Iris pigment epithelial cell (primary cell): ENCODE measurements at places on chromosomes 6 and 20.

DNA sequence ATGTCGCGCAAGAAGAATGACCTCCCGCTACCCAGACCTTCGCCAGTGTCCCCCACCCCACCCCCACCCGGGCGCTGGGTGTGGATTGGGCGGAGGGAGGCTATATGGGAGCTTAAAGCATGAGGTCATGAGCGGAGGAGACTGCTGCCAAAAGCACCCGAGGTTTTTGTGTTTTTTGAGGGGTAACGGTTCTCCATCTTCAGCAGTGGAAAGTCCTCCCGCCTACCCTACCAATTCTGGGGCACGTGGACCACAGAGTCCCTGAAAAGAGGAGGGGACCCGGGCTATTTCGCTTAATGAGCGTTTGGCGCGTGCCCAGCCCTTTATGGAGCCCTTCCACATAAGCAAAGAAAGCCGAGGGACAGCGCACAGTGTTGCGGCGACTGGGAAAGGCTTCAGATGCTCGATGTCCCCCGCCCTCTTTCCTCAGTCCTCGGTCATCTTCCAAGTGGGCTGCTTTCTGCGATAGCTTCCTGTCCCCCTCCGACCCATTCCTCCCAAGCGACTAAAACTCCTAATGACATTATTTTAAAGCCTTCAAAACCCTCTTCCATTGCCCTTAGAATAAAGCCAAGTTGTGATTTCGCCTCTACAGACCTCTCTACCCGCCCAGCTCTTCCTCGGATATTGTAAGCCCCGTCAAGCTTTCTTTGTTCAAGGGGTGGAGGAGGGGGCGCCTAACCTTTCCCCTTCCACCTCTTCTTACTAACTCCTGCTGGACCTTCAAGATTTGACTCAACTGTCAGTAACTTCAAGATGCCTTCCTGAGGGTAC is 2.1 kb upstream of the TRERF1 start:
- DNase-seq, result peak; percentile 47

- no peak for DNase-seq
Measured at GRCh38 chr6:167349631-167350274, 24.9 kb downstream of the TTLL2 start.

GRCh38 chr6:80142586-80142985 is 36.1 kb downstream of the BCKDHB start:
- DNase-seq, result peak; percentile 34

DNA sequence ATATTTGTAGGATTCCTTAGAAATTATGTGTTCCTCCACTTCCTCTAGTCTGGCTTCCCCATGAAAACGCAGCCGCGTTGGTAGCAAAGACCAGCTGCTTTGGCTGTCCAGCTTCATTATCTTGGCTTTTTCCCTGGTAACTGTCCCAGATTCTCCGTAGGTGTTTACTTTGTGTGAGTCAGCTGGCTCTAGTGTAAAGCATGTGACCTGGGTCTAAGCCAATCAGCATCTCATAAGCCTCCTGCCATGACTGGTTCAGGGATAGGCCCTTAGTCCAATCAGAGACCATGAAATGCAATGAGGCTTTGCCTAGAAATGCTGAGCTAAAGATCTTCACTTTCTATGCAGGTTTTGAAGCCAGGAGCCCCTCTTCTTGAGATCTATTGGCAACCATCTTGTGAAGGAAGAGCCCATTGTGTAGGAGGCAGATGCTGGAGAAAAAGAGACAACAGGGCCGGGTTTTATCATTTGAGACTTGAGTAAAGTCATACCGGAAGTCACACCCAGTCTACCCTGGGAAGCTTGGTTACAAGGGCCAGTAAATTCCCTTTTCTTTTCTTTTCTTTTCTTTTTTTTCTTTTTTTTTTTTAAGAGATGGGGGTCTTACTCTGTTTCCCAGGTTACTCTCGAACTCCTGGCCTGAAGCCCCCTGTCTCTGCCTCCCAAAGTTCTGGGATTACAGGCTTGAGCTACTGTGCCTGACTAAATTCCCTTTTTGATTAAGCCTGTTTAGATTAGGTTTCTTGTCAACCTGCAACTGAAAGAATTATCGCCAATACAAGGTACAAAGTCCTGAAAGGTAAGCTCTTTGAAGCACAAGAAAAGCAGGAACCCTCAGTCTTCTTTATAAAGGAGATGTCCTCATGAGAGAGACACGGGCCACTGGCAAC is 256.5 kb upstream of the RREB1 start:
- peak; percentile 97 for DNase-seq

- DNase-seq, result no peak
Measured at GRCh38 chr20:64185276-64185900, 21.1 kb downstream of the MYT1 start.

- DNase-seq, result no peak
Measured at GRCh38 chr6:167910652-167911051, 83.9 kb downstream of the AFDN start.

DNA sequence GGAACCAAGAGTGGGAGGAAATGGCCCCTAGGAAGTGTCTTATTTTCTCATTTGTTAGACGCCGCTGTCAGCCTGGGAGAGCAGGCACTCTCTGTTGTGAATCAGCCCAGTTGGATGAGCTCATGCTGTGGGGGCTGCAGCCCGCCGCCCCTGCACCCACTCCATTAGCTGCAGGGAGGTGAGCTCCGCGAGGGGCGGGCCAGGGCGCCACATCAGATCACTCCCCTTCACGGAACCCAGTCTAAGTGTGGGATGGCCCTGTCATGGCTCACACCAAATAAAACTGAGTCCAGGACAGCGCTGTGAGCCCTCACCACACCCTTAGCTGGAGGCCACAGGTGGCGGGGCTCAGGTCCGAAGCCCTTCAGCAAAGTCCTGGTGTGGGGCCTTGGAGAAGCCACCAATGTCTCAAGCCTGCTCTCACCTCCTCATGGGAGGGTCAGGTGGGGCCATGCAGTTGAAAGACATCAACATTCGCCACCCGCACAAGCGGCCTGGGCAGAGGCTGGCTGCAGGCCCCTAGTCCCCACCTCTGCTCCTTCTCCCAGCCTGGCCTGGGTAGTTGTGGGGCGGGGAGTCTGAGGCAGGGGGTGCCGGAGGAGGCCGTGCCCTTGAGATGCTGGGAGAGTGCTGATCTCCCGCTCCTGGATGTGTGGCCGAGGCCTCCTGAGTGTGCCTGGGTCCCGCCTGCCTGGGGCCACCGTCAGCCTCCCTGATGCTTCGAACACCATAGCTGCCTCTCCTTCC is 66.2 kb upstream of the SLCO4A1 start:
- DNase-seq, result no peak

DNA sequence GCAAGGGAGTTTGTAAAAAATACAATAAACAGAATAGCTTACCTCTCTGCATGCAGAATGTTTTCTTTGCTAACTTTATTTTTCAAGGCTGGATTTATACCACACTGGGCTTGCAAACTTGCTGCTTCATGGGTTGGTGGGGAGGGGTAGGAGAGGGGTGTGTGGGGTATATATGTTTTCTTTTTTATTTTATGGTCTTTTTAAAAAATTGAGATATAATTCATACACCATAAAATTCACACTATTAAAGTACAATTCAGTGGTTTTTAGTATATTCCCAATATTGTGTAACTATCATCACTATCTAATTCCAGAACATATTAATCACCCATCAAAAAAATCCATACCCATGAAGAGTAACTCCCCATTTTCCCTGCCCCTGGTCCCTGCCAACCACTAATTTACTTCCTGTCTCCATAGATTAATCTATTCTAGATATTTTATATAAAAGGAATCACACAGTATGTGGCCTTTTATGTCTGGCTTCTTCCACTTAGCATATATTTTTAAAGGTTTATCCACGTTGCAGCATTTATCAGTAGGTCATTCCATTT is 14.3 kb upstream of the TRPC4AP start:
- no peak for DNase-seq

DNA sequence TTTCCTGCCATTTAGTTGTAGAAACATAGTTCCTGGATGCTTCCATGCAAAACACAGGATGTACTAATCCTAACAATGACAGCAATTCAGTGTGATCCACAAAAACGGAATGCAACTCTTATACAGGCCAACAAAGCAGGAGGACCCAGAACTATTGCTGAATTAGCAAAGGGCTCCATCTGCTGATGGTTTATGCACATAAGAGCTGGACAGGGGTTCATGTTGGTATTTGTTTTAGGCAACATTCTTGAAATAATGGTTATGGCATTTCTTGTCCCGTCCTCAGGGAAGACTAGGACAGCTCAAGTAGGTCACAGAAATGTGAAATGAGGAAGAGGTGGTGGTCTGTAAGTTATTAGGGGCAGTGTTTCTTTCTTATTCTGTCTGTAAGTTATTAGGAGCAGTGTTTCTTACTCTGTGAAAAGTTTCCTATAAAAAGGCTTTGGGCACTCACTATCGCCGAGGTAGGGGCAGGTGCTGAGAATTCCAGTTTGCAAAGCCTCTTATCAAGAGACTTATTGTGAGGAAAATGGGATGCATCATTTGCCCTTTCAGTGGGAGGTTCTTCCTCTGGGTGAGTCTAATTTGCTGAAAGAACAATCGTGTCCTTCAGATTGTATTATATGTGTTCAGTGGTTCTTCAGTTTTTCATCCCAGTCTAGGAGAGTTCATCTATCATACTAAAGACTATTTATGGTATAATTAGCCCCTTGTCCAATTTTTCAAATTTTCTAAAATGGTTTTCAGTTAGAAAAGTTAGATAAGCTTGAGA is 171.1 kb downstream of the MCHR2 start:
- peak; percentile 74 for DNase-seq

- DNase-seq, result peak; percentile 38
Measured at GRCh38 chr6:37698264-37699137, 818 bp upstream of the MDGA1 start.

DNA sequence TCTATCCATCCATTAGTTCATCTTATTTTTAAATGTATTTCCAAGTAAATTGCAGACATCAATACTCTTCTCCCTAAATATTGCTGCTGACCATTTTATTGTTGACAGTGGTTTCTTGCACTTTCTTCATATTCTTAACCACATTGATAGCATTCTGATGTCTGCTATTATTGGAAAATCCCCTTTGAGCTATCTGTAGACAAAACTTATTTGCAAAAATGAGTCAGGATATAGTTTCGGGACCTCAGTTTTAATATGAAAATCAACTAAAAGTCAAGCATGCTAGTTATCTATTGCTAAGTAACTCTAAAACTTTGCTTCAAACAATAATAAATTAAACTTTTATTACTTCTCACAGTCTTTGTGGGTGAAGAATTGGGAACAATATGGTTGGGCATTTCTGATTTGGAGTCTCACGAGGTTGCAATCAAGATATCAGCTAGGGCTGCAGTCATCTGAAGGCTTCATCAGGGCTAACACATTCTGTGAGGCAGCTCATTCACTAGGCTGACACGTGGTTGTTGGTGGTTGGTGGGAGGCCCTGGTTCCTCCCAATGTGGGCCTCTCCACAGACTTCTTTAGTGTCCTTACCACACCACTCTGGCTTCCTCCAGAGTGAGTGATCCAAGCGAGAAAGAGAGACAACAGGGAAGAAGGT is 32.7 kb downstream of the CD109 start:
- DNase-seq, result no peak

- no peak for DNase-seq
Measured at GRCh38 chr6:71512256-71512655, 223.6 kb downstream of the OGFRL1 start.

- no peak for DNase-seq
Measured at GRCh38 chr20:25219365-25219764, 23.9 kb downstream of the ENTPD6 start.

DNA sequence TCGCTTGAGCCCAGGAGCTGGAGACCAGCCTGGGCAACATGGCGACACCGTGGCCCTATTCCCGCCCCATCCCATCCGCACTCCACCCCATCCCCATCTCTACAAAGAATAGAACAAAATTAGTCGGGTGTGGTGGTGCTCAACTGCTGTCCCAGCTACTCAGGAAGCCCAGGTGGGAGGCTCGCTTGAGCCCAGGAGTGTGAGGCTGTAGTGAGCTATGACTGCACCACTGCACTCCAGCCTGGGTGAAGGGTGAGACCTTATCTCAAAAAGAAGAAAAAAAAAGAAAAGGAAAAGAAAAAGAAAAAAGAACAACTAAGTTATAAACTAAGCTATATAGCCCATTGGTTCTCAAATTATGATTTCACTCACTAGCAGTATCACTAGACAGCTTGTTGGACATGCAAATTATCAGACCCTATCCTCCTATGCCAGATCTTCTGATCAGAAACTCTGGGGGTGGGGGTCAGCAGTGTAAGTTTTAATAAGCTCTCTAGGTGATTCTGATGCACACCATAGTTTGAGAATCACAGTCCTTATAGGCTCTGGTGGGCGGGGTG is 491 bp upstream of the ITCH start:
- no peak for DNase-seq

DNA sequence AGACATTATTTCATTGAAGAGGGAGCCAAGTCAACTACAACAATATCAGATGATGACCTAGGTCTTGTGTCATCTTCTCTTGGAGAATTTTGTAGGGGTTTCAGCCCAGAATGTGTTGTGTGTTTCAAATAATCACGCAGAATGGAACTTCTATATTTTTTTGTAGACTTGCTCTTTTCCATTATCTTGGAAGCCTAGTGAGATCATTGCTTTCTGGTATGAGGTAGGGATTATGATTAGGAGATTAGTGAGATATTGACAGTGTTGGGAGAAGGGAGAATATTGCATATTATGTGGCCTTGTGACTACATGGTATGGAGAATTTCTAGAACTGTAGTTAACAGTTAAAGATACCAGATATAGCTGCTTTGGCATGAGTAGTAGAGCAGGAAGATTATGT is 423.6 kb upstream of the PLCB4 start:
- no peak for DNase-seq

- no peak for DNase-seq
Measured at GRCh38 chr6:26249707-26249956, 115.4 kb upstream of the BTN3A2 start.

DNA sequence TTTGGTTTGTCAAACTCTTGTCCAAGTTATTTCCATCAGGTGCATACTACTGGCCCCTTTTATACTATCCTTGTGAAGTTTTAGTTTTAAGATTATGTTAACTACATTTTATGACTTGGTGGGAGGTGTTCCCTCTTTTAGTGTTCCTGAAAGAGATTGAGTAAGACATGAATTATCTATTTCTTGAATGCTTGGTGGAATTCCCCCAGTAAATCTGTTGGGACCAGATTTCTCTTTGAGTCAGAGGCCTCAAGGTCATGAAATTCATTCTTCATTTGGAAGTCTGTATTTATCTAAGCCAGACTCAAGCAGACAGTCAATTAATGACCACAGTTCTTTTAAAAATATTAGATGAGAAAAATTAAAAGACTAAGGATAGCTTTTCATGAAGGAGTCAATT is 81.3 kb downstream of the MOXD1 start:
- DNase-seq, result peak; percentile 87

DNA sequence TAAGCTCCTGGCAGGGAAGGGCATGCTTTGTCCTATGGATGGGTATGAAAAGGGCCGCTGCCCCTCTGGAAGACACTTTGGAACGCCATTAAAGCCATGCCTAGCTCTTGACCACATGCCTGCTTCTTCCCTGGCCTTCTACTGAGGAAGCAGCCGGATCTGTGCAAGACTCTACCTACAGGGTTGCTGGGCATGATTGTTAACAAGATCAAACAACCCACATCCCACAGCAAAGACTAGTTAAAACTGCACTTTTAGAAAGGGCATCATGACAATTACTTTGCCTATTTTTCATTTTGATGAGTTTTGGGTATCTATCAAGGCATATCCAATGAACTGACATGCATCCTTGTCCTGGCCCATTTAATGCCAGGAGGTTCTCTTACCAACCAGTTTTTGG is 25.5 kb downstream of the NSFL1C start:
- DNase-seq, result no peak
